ENCODE measurements at places on chromosomes 1 and 21.

DNA sequence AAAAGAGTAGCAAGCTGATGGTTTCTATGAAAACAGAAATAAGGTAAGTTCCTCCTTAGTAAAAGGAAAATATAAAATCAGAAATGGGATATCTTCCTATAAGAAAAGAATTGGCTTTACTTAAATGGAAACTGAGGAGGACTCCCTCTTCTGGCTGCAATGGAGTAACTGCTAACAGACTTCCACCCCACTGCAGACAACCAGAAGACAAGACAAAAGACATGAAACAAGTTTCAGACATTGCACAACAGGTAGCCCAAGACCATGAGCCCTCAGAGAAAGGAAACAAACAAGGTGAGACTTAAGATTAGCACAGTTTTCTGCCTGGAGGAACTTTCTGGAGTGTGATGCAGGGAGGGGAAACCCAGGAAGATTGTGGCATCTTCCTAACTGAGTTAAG is 17.0 kb upstream of the OLFML2B start:
- no peak for DNase-seq

- no peak for DNase-seq
Measured at GRCh38 chr1:31531177-31531999, 44.9 kb upstream of the TINAGL1 start.

DNA sequence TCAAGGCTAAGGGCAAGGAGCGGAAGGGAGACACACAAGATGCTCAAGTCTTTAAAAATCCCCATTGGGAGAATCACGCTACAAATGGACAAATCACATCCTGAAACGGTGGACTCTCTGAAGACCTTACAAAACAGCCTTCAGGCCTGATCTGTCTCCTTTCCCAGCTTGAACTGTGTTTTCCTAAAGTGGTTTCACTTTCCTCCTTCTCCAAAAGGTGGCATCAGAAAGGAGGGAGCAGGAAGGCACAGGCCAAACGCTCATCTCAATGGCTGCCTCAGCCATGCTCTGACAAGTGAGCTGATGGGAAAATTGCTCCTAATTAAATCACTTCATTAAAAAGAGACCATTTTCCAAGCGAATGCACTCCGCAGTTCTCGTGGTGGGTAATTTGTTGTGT is 47.7 kb downstream of the UTP25 start:
- peak; percentile 55 for DNase-seq

DNA sequence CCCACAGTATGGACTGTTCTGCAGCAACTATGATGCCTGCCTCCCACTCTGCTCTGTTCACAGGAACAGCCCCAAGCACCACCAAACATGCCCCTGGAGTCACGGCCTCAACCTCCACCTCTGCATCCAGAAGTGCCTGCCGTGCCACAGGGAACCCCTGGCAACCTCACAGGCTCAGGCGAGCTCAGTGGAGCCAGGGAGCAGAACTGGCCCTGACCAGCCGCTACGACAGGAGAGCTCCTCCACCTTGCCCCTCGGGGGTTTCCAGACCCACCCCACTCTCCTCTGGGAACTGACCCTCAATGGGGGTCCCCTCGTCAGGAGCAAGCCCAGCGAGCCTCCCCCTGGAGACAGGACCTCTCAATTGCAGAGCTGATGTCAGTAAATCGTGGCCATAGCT is 13.0 kb downstream of the MRAP start:
- DNase-seq, result no peak

GRCh38 chr1:43427524-43427923 is 26.2 kb downstream of the HYI start:
- DNase-seq, result no peak

DNA sequence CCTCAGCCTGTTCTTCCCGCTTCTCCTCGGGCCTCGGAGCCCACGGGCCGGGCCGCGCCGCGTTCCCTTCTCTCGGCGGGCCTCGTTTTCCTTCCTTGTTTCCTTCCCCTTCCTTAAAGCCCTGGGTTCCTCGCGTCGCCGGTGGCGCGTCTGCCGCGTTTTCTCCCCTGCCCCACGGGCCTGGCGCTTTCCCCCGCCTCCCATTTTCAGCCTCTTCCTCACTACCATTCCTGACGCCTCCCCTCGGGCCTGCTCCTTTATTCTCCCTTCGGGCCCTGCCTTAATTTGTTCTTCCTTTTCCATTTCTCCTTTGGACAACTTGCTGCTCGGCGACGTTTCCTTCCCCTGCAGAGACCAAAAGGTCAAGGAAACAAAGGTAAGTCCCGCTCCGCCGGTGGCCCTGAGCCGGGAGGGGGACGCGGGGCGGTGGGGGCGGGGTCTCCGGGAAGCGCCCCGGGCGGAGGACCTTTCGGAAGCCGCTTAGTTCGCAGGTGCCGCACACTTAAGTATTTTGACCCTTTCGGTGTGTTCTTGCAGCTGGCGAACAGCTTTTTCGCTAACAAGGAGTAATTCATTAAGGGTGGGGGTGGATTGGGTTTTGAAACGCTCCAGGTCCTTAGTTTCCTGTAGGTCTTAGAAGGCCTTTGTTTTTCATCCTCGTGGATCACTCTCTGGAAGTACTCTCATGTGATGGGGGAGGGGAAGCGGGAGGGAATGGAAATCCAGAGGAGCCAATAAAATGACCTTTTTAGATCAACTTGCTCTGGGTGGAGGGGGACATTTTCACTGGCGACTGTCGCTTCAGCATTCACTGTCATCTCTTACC is 780 bp downstream of the YTHDF2 start:
- DNase-seq, result peak; percentile 12

DNA sequence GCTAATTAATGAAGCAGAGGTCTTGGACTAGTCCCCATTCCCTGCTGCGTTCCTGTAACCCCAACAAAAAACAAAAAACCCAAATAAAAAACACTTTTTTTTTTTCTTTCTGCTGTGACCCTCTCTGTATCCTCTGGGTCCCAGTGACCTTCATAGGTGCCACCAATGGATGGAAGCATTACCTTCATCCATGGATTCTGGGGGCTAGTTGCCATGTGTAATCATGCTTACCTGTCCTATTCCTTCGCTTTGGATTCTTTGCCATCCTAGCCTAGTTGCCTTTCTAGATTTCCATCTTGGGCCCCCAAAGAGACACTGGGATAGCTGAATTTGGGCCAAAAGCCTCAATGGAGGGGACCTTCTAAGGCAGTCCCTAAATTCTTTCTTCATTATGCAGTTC is 1208.7 kb downstream of the BRINP3 start:
- DNase-seq, result no peak

- DNase-seq, result no peak
Measured at GRCh38 chr1:19438516-19439195, 46.7 kb downstream of the CAPZB start.

Measured in globus pallidus (tissue), 1 donor.